ENCODE measurements at places on chromosomes 3 and 15. TPM values are rescaled to one million over a fixed set of nuclear protein-coding genes. Genes with fewer than 3 reads are reported as not detected.

GRCh38 chr3:61638741-61639140 lies 77.4 kb downstream of the PTPRG start:
- DNase-seq = no peak

STX19 gene
- total RNA-seq = 1.3 TPM

DNA sequence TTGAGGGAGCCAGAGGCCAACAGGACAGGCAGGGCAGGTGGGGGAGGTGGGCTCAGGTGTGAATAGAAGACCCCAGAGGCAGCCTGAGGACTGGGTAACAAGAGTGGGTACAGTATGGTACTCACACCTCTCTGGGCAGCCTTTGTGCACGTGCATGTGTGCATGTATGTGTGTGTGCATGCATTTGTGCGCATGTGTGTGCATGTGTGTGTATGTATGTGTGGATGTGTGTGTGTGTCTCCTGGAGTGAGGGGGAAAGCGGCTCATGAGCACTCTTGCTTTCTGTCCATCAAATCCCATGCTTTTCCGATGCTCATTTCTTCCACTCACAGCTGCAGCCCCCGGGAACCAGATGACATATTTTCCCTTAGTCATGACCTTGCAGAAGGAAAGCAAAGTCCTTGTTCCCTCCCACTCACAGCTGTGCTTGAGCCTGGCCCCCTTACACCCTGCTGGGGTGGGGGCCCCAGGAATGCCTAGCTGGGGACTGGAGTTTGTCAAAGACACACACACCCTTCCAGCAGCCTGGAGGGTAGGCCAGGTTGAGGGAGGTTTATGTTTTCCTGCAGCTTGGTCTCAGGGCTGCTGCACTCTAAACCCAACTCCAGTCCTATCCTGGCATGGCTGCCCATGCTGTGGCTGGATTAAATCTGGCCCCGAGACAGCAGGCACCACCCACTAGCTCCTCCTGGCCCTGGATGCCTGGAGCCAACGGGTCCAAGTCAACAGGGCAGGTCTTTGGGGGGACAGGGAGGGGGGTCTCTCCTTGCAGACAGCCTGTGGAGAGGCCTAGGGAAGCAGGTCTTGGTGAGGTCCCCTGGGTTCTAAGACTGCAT lies 22.5 kb downstream of the CCDC33 start:
- DNase-seq = no peak

- DNase-seq = no peak
These were observed 60.7 kb downstream of the TIMP4 start for GRCh38 chr3:12097971-12098370.

- no peak for DNase-seq
These were observed 8.3 kb upstream of the ANKDD1A start for GRCh38 chr15:64903326-64903950.
